ENCODE measurements at places on chromosomes 2 and 18.
A peak's percentile ranks its signal among the peaks of the same experiment; 100 is the strongest.

- no peak for DNase-seq
Measured at GRCh38 chr2:209614690-209615369, 156.8 kb upstream of the UNC80 start.

GRCh38 chr2:216491793-216492596 lies 6.6 kb upstream of the RPL37A start:
- DNase-seq: no peak

- no peak for DNase-seq
Measured at GRCh38 chr18:14089781-14090180, 42.5 kb downstream of the ZNF519 start.

DNA sequence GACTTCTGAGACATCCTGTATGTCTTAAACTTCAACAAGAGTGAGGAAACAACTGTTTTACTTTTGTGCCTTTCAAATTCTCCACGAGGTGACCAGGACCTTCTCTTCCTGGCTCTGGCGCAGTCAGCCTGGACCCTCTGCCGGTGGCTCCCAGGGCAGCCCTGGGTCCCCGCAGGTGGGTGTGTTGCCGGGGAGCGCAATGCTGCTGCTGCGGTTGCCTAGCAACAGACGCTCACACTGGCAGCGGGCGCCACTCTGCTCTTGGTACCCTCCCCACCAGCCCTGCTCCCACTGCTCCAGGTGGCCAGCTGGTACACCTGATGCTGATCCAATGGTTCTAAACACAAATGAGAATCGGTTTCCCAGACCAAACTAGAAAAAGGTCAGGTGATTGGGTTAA lies 58.7 kb downstream of the GNAL start:
- no peak for DNase-seq

DNA sequence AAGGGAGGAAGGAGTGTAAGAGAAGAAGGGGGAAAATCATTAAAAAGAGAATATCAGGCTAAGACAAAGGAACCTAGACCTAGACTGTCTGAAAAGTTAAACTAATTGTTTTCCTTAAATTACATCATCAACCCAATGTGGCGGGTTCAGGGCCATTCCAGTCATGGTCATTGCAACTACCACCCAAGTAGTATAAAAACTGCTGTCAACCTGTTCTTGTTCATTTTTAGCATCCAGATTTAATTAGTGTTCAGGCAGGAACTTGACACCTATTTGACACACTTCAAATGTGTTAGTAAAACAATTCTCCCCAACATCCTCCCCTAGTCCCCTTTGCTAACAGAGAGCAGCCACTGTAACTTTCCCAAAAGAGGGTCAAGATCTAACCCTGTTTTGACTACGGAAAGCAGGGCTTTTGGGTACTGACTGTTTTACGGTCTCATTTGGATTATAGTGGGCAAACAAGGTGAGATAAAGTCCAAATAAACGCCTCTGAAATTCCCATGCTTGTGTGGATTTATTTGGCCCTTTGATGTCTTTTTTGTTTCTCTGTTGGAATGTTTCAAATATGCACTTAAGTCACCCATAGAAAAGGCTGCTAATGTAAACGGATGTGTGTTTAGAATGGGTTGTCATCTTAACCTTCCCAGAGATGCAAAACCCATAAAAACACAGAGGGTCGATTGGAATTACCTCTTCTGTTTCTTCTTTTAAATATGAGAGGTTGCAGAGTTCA lies 19.3 kb upstream of the TANC1 start:
- DNase-seq: no peak

DNA sequence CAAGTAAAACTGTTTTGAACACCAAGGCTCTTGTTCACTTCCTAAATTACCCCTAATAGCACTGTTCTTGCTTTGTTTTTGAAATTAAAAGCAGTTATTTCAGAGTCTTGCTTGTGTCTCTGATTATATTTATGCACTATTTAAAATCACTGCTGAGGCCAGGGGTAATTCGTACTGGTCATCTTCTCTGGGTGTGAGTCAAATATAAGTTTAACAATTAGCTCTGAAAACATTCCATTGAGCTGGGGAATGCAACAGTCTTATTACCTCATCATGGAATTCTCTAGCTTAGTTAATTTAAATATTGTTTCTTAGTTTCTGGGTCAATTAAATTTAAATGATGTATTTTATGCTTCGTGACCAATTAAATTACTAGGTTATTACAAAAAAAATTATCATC lies 135.0 kb downstream of the MEIS1 start:
- DNase-seq: no peak

DNA sequence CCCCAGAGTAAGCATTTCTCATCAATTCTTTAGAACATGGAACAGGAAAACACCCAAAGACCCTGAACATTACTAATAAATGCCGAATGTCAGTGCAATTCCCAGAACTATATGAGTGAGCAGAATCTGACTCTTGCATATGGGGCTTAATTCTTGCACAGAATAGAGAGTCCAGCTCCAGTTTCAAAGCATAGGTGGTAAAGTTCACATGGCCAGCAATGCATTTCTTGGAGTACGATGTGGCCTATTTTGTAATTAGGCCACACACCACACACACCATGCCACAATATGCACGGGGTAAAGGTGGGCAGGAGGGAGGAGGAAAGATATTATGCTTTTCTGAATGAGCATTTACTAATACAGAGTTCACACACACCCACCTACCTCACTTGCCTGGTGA lies 56.5 kb downstream of the PLA2R1 start:
- no peak for DNase-seq

DNA sequence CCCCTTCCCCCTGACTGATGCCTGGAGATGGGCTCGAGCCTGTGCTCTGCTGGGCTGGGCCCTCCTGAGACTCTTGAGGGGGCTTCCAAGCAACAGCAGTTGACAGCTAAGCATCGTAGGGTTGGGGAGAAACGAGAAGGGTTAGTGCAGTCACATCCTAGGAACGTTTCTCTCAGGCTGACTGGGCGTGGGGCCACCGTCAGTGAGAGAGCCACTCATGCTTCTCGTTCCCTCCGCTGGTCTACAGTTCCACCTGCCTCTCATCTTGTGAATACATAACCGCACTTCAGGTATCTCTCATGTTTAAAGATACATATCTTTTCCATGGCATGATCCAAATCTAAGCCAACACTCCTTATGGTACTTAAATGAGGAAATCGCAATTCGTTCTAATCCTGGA lies 66.4 kb downstream of the TRAPPC12 start:
- DNase-seq: no peak

GRCh38 chr2:177397481-177398289 lies 5.1 kb downstream of the AGPS start:
- DNase-seq: peak; percentile 50

DNA sequence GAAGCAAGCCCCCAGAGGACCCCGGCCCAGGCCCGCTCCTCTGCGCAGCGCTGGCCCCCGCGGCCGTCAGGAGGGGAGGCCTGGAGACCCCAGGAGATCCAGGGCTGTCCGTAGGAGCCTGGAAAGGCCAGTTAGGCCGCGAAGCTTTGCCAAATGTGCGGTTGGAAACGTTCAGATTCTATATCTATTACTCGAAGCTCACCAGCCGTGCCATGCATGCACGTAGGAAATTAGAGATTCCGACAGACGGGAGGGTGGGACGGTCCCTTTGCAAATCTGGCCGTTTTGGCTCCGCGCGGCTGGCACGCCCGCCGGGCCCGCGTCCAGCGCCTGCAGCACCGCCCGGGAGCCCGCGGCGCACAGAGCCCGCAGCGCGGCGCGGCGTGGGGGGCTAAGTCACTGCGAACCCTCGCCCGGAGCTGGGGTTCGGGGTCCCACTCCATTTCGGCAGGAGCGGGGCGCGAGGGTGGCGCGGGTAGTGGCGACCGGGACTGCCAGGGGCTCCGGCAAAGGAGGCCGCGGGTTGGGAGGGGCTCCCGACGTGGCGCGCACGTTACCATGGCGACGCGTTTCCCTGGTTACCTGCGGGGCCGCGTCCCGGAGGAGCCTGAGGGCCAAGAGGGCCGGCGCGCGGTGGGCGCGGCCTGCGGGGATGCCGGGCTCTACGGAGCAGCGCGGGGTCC lies 488.6 kb upstream of the SMIM21 start:
- no peak for DNase-seq

- DNase-seq: no peak
Measured at GRCh38 chr18:9068346-9068745, 34.2 kb upstream of the NDUFV2 start.

- no peak for DNase-seq
Measured at GRCh38 chr2:208781166-208781565, 374.6 kb downstream of the PTH2R start.

DNA sequence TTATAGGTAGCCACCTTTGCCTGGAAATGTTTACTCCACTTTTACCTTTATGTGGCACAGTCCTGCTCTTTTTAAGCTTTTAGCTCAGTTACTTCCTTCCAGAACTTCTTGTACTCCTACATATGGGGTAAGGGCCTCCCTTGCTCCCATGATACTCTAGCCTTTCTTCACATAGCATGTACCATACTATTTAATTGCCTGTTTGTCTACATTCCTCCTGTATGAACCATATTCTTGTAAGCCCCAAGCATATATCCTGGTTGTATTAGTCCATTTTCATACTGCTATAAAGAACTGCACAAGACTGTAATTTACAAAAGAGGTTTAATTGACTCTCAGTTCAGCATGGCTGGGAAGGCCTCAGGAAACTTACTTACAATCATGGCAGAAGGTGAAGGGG lies 90.6 kb upstream of the VWC2L start:
- no peak for DNase-seq

DNA sequence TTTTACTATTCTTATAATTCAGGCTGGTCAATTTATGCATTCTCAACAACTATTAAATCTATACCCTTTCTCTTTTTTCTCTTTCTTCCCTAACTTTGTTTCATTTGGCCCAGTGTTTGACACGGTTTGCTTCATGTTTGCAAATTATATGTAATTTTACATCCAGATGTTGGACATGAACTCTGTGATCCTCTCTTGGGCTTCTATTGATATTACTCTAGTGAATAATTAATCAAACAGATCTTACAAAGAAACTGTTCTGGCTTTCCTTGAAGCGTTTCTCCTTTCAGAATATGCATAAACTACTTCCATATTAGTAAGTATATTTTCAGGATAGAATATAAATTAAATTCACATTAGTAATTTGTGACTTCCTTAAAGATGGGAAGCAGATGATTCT lies 225.1 kb upstream of the TMEFF2 start:
- no peak for DNase-seq

DNA sequence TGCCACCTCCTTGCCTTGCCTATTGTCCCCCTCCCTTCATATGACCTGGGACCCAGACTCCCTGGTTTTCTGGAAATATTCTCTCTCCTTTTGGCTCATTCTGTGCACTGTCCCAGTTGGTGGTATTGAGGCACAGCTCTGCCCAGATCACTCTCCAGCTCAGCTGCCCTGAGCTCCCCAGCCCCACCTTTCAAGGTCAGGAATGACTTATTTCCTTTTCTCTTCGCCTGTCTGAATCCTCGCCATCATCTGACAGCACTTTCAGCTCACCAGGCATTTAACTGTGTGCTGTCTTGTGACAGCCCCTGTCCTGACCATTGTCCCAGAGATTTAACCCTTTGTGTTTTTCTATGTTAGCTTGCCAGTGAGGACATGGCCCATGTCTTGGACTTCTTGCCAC lies 133.0 kb downstream of the MSH2 start:
- DNase-seq: no peak

DNA sequence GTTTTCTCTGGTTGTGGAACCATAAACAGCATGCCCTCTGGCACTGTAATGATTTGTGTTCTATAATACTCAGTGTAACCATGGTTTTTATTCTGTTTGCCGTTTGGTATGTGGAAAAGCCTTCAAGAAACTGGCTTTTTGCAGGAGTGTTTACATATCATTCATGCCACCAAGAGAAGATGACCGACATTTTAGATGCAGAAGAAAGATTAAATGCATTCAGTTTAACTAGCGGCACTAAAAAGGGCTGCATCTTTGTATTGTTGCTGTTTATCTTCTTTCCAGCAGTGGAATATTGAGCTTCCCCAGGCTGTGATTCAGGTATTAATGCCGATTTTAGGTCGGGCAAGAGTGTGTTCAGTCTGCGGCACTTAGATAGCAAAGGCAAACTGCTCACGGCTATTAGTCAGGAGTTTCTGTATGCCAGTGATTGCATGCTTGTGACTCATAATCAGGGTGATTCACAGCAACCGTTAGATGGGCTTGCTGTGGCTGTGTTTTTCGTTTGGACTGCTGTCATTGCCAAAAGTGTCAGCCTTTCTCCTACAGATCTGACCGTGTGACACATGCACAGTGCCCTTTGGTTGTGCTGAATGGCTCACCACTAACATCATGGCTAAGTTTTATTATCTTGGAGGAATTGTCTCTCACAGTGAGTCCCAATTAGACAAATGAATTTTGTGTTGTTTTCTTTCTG lies 479.7 kb downstream of the PARD3B start:
- DNase-seq: peak; percentile 92

DNA sequence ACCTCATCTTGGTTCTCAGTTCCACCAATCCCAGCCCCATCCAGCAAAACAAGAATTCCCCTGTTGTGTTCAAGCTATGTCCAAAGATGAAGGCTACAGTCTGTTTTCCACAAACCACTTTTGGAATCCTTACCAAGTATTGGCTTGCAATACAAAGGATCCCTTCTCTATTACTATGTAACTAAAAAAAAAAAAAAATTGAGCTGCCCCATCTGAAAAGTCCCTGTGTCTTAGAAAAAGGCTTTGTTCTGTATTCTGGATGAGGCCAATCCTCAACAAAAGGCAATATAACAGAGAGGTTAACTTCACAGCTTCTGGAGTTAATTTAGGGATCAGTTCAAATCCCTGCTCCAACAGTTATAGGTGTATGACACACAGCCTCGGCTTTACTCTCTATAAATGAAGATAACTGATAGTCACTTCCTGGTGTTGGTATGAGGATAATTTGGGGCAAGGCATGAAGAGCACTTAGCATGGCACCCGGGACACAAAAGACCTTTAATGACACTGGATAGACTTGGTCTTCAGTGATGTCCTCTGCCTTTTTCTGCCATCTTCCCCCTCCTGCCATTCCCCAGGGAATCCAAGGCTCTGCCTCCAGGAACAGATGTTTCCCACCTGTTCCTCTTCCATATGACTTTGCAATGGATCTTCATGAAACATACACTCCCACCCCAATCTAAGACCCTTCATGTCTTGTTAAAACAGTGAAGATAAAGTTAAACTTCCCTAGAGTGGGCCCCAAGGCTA lies 61.2 kb upstream of the ATL2 start:
- no peak for DNase-seq

DNA sequence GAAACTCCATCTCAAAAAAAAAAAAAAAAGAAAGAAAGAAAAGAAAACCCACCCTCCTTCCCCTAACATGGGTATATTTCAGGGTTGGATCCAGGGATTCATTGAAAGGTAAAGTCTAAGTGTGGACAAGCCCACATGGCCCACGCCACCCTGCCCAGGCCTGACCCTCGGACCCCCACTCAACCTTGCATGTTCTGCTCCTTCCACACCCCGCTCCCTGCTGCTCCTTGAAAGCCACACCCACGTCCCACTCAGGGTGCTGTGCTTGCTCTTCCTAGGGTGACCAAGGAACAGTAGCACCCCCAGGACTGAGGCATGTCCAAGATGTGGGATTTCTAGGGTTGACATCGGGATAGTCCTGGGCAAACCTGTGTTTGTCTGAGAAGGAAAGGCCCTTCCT lies 172.7 kb upstream of the MYCN start:
- DNase-seq: no peak

GRCh38 chr2:127415593-127416505 lies 2.4 kb upstream of the PROC start:
- DNase-seq: no peak

- DNase-seq: no peak
Measured at GRCh38 chr2:15875969-15876705, 64.2 kb upstream of the MYCN start.

Measured in kidney epithelial cell (primary cell).